A549 treated with GW870086 at 1 μM for 4 hours (cell line): ENCODE measurements at places on chromosomes 13 and 19. TPM values are rescaled to one million over a fixed set of nuclear protein-coding genes. Genes with fewer than 3 reads are reported as not detected.

LMTK3 gene
- 3.0 to 6.3 TPM (median 5.3 TPM) in 5 replicates for total RNA-seq

SLC6A16 gene
- total RNA-seq: 0.62 to 1.6 TPM (median 0.81 TPM) in 5 replicates

SHISA2 gene
- total RNA-seq: not detected in 5 replicates

CASP14 gene
- total RNA-seq: not detected in 5 replicates

WDR88 gene
- total RNA-seq: not detected in 5 replicates

ZNF264 gene
- 6.8 to 9.0 TPM (median 7.4 TPM) in 5 replicates for total RNA-seq

SPRED3 gene
- 1.8 to 3.1 TPM (median 2.6 TPM) in 5 replicates for total RNA-seq

BRME1 gene
- 0.17 to 1.0 TPM (median 0.32 TPM) in 4 of 5 replicates, not detected in the other for total RNA-seq

OBI1 gene
- total RNA-seq: 7.6 to 10.1 TPM (median 8.4 TPM) in 5 replicates

ZNF599 gene
- total RNA-seq: 1.9 to 3.9 TPM (median 2.4 TPM) in 5 replicates

APOC4 gene
- not detected in 5 replicates for total RNA-seq

LGALS14 gene
- not detected in 5 replicates for total RNA-seq

CYP4F12 gene
- total RNA-seq: 1.9 to 3.2 TPM (median 2.2 TPM) in 5 replicates

CYP2A6 gene
- not detected in 5 replicates for total RNA-seq

ARRDC2 gene
- total RNA-seq: 30.2 to 40.9 TPM (median 37.0 TPM) in 5 replicates

GDF15 gene
- total RNA-seq: 20.9 to 43.1 TPM (median 31.3 TPM) in 5 replicates

ZNF177 gene
- 0.22 to 0.64 TPM (median 0.59 TPM) in 5 replicates for total RNA-seq

OR10H1 gene
- total RNA-seq: not detected in 5 replicates

PRR22 gene
- total RNA-seq: 1.3 to 3.4 TPM (median 2.9 TPM) in 5 replicates

CHAF1A gene
- 18.3 to 21.9 TPM (median 20.8 TPM) in 5 replicates for total RNA-seq

NOVA2 gene
- 0.05 to 0.14 TPM (median 0.13 TPM) in 5 replicates for total RNA-seq
